Kidney (tissue), 22 donors: ENCODE measurements at places on chromosomes 7 and 10. TPM values are rescaled to one million over a fixed set of nuclear protein-coding genes. Genes with fewer than 3 reads are reported as not detected.

DNA sequence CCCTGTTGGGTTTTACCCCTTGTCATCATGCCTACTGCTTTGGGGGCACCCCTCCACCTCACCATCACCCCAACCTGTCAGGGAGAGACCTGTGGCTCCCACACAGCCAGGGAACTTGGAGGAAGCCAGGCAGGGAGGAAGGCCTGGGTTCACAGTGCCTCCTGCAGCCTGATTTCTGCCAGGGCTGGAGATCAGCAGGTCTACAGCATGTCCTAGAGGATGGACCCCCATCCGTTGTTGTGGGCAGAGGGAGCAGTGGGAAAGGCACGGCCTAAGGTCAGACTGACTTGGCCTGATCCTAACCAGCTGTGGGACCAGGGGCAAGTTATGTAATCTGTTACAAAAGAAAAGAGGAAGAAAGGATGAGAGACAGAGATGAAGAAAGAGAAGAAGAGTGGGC lies 28.2 kb downstream of the ZCCHC24 start:
- no peak for DNase-seq

DNA sequence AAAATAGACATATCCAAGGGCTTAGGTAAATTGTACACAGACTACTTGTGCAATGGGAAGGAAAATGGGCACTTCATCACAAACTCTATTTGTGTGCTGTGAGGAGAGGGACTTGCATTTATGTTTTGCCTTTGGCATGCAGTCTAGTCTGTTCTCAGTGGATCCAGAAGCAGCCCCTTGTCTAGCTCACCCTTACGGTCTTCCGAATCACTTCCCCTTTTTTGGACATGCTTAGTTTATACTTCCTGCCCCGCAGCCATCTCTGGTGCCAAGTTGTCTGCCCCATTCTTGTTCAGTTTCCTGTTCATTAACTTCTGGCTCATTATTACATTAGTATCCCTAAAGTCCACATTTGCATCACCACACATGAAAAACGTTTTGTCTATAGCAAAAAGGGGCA lies 161.6 kb downstream of the NRCAM start:
- no peak for DNase-seq

Gene ARHGAP19
- 10.6 TPM for total RNA-seq

DNA sequence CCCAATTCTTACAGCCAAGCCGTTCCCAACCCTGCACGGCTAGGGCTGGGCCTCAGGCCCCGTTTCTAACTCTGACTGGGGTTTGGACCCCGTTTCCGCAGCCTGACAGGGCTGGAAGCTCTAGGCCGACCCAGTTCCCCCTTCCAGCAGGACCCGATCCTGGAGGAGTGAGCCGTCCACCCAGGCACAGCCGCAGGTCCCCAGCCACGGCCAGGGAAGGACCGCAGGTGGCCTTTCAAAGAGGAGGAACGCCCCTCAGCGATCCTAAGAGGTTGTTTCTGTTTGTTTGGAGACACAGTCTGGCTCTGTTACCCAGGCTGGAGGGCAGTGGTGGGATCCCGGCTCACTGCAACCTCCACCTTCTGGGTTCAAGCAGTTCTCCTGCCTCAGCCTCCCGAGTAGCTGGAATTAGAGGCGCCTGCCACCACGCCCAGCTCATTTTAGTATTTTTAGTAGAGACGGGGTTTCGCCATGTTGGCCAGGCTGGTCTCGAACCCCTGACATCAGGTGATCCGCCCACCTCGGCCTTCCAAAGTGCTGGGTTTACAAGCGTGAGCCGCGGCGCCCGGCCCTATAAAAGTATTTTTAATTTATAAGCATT lies 778 bp upstream of the GET4 start:
- no peak for DNase-seq

DNA sequence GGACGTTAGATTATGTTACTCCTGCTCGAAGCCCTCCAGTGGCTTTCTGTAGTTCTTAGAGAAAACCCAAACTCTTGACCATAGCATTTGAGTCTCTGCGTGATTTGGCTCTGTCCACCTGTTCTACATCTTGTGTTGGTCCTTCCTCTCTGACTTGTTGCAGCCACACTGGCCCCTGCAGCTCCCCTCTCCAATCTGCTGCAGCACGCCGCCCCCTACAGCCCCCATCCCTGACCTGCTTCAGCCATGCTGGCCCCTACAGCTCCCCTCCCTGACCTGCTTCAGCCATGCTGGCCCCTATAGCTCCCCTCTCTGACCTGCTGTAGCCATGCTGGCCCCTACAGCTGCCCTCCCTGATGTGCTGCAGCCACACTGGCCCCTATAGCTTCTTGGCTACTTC lies 29.2 kb downstream of the TRRAP start:
- no peak for DNase-seq
